NCI-H2107 (cell line): ENCODE measurements at places on chromosomes 1 and 21.

- peak; percentile 60 for DNase-seq
These were observed 68.8 kb upstream of the WDR26 start for GRCh38 chr1:224503161-224504118.

DNA sequence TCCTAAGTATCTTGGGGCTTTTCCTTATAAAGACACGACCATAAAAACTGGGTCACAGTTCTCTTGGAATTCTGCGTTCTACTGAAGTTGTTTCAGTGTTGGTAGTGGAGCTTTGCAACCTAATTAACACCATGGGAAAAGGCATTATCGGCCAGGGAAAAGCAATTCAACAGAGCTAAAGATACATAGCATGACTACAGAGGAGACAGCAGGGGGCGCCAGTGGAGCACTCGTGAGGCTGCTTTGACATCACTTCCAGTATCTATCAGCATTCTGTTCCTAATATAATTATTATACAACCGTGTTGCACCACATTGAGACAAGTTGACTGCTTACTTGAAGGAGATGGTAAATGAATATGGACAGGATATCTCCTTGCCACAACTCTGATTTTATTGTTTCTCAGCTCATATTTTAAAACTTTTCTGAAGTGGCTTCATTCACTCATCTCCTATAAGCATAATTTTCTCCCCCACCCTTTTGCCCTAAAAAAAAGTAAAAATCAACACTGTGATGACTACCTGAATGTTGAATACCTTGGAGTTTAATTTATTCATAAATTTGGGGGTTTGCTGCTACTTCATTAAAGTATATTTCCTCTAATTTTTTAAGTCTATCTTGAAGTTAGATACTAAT lies 39.4 kb downstream of the ZP4 start:
- no peak for DNase-seq

DNA sequence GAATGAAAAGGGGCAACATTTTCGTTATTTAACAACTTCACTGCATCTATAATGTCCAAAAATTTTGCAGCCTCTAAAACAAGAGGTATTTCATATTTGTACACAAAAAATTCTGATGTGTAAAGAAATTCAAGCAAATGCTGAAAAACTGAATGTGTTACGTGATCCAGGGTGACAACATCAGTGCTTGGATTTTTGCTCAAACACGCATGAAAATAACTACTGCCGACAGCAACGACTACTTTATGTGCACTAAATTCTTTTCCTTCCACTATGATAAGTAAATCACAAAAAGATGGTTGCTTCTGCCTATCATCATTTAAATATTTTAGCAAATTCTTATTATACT lies 53.4 kb upstream of the ASPM start:
- no peak for DNase-seq

DNA sequence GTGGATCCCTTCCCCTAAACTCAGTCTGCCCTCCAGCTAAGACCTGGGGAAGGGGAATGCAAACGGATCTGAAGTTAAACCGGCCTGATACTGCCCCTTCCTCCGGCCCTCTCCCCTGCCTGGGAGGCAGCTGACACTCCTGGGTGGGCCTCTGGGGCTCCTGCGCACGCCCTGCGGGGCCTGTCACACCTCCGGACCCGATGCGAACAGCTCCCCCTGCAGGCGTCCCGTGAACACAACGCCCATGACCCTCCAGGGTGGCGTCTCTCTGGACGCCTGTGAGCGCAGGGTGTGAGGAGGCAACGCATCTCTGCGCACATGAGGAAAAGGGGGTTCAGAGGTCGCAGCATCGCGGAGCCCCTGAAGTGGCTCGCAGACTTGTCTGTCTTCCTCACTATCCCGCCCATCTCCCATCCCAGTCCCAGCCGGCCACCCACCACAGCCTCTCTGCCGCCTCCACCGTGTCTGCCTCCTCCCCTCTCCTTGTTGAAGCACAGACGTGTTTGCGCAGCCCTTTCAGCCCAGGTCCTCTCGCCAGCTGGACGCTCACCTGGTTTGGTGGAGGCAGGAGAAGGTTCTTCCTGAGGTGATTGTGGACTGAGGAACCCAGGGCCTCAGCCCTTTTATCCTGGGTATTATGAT lies 421 bp upstream of the LCE3A start:
- no peak for DNase-seq

- no peak for DNase-seq
These were observed 143.9 kb downstream of the NOS1AP start for GRCh38 chr1:162213281-162213912.
